NCI-H1105 treated with DMSO at 0.1 percent for 48 hours (cell line): ENCODE measurements at places on chromosomes 7 and 10.

DNA sequence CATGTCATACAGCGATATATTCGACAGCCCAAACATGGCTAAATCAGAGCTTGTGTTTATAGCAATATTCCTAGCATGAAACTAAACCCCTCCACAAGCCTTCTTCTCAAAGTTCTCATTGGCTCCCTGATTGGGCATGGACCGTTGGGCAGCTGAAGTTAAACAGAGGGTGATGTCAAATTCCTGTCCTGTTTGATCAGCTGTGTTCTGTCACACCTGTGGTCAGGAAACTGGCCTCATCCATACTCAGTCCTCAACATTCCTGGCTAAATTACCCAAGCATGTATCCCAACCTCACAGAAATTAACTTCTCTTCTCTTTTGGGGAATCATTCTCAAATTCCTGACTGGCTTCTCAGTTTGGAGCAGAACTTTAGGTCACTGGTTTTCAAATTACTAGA, 107.9 kb downstream of the ODAD2 start:
- DNase-seq, result no peak

DNA sequence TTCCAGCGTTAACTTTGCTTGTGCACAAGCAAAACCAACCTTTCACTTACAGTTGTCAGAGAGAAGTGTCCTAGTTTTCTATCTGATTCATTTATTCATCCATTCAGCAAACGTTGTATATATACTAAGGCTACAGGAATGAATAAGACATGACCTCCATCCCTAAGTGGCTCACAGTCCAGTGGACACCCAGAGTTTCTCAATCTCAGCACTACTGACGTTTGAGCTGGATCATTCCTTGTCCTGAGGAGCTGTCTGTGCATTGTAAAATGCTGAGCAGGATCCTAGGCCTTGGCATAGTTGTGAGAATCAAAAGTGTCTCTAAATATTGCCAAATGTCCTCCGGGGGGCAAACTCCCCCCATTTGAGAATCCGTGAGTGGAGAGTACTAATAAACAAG, 166.7 kb upstream of the PRKCQ start:
- DNase-seq, result no peak

GRCh38 chr10:35594115-35595079, 10.7 kb upstream of the GJD4 start:
- DNase-seq, result no peak

DNA sequence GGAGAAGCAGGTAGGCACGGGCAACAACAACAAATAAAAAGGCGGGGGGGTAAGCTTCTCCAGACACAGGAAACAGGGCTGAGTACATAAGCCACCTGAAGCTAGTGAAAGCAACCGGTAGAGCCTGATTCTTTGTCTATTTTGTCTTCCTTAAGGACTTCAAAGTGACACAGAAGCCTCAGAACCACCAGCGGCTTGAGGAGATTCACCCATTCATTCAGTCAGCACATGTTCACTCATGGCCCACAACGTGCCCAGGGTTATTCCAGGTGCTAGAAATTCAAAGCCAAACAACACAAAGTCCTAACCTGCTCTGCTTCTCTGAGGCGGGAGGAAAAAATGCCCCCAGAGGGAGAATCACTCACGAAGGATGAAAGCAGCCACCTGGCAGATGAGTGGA, 69.3 kb upstream of the C7orf33 start:
- no peak for DNase-seq

- DNase-seq, result peak; percentile 59
These were observed 473.1 kb upstream of the PODXL start for GRCh38 chr7:132029369-132030085.

- DNase-seq, result no peak
These were observed 54.6 kb upstream of the NANOS1 start for GRCh38 chr10:118974951-118975350.

DNA sequence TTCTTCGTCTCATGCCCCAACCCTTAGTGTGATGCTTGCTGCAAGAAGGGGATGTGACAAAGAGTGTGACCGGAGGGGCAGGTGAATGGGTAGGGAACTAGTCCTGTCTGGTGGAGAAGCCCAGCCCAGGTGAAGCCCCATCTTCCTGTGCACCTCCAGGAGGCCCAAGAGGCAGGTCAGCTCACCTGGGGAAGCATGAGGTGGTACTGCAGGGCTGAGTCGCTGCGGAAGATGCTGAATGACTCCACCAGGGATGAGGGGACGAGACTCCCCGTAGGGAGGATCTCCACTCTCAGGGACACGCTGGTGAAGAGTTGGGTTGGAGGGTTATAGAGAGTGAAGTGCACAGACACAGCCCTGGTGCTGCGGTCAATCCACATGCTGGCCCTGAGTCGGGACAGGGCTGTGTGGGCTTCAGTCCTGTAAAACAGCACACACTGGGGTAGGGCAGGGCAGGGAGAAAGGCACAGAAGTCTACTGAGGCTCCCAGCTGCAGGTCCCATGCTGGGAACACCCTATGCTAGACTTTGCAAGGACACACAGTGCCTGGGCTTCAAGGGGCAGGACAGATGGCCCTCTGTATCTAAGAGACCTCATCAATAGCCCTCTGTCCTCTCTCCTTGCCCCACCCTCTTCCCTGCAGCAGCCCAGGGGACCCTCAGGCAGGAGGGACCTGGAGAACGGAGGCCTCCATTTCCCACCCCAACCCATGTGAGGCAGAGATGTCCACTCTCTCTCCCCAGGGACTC, 136.5 kb downstream of the PKD1L1 start:
- DNase-seq, result no peak

- no peak for DNase-seq
These were observed 17.5 kb downstream of the BMPER start for GRCh38 chr7:33922820-33923219.

GRCh38 chr10:108465871-108466641, 1301.5 kb upstream of the SORCS1 start:
- DNase-seq, result no peak

- peak; percentile 84 for DNase-seq
These were observed 99.8 kb upstream of the AGBL3 start for GRCh38 chr7:134886353-134887057.

DNA sequence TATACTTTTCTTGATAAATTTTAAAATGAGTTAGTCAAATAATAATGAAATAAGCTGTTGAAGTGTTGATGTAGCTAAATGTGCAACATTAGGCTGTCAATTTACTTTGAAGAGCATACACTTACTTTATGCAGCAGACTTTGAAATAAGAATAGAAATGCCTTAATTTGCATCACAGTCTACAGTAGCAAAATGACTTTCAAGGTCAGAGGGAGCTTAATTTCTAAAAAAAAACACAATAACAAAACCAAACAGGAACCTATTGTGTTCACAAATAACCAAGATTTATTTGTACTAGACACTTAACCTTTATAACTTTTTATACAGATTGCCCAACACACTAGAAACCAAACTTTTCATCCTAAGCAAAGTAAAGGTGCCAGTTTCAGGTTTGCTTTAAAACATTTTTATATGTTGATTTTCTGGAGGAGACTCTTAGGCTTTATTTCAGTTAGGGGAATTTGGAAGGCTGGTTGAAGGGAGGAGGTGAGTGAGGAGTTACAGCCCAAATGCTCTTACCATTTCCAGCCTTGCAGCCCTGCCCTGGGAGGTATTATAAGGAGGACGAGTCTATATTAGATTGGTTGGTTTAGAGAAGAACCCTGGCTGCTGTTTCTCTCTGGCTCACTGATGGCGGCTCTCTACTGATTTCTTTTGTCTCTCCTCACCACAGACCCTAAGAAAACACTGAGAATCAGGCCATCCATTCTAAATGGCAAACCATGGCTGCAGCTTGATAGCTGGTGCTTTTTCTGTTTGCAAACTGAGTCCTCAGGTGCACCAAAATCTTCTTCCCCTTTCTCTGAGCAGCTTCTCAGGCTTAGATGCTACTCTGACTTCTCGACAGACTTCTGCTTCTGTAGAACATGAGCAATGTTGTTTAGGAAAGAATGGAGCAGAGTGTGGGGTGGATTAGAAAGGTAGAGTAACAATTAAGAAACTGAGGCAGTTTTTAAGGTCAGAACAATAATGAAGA, 55.2 kb upstream of the RPA3 start:
- DNase-seq, result peak; percentile 51

DNA sequence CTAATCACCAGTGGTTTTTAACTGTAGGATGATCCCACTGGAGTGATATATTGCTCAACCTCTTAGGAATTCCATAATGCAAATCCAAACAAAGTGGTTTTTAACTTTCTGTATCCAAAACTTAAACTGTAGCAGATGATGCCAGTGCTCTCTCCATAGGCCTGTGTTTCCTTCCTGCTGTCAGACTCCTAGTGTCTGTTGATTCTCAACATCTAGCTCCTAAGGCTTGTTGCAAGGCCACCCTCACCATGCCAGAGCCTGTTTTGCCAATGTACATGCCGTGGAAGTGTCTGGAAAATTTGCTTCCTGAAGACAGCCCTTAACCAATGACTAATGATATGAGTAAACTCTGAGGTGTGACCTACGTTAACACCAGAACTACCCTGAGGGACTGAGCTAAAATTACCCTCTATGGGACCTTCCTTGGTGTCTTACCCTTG, 39.3 kb downstream of the C1GALT1 start:
- DNase-seq, result no peak

DNA sequence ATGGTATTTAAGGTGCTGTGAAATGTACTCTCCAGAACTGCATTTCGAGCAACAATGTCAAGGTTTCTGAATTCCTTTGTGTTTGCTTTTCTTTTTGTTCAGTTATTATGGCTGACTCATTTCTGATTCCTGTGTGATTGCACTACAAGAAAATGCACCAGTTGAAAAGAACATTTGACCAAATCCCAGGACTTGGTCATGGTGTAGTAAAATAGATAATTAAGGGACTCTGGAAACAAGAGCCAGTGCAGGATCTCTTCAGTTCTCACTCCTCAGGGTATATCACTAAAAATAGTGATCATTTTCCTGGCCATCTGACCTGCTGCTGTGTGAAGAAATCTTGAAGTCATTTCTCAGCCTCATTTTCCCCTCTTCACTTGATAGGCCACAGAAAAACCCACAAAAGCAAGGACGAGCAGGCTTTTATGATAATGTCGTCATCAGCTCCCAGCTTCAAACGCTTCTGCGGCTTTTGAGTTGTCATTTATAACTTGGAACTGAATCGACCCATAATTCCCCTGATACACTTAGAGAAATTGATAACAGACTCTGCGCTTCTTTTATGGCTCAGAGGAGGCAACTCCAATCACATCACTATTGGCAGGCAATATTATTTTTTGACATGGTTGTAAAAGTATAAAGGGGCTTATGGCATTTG, 274.7 kb downstream of the HDAC9 start:
- DNase-seq, result no peak

DNA sequence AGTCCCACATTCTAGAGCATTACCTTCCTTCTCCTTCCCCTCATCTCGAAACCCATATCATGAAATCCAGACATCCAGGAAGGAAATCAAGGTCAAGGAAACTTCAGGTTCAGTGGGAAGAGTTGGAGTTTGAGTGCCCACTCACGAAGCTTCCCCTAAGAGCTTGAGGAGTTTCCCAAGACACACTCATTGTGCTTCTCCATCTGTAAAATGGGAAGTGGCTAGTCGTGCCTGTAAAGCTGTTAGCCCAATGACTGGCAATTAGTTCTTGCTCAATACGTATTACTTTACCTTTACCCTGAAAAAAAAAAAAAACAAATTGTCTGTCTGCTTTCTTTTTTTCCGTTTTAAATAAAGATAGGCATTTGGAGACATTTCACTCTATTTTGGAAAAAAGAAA, 42.3 kb downstream of the GPAM start:
- no peak for DNase-seq

- DNase-seq, result no peak
These were observed at the start of gene AEBP1 for GRCh38 chr7:44103923-44104859. Gene AEBP1, plus strand, starts transcription at chr7:44104345. Its CDS starts 321 bp downstream, at chr7:44104666.

DNA sequence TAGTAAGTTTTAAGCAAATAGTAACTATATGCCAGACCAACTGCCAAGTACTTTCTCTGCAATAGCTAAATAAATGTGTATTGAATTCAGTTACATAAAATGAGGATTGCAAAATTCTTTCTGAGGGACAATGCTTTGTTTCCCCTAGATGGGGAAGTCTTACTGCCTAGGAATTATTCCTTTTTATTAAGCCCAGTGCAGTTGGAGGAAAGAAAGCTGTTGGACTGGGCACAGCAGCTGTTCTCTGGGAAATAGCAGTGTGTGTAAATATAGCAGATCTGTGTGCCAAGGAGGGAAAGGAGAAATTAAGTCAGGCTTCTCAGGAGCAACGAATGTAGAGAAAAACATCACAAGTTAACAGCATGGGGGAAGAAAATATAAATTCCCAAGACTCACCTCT, 77.1 kb downstream of the SEC23IP start:
- no peak for DNase-seq

DNA sequence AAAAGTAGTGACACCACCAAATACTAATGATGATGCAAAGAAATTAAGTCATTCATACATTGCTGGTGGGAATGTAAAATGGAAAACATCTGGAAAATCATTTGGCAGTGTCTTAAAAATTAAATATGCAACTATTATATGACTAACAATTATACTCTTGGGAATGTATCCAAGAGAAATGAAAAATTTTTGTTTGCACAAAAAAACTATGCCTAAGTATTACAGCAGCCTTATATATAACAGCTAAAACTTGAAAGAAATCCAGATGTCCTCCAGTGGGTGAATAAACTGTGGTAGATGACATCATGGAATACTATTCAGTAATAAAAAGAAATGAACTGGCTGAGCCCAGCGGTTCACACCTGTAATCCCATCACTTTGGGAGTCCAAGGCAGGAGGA, 132.0 kb downstream of the NEBL start:
- no peak for DNase-seq

- DNase-seq, result no peak
These were observed 1086.9 kb downstream of the XPNPEP1 start for GRCh38 chr10:108836362-108836761.

DNA sequence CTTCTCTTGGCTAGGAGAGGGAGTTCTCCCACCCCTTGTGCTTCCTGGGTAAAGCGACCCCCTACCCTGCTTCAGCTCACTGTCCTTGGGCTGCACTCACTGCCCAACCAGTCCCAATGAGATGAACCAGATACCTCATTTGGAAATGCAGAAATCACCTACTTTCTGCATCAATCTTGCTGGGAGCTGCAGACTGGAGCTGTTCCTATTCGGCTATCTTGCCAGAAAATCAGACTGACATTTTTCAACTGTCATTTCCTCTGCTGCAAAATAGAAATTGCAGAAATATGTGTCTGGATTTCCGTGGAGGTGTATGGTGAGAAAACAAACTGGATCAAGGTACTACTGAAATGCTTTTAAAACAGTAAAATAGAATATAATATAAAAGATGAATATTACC, 43.0 kb upstream of the CYP2C18 start:
- DNase-seq, result no peak

DNA sequence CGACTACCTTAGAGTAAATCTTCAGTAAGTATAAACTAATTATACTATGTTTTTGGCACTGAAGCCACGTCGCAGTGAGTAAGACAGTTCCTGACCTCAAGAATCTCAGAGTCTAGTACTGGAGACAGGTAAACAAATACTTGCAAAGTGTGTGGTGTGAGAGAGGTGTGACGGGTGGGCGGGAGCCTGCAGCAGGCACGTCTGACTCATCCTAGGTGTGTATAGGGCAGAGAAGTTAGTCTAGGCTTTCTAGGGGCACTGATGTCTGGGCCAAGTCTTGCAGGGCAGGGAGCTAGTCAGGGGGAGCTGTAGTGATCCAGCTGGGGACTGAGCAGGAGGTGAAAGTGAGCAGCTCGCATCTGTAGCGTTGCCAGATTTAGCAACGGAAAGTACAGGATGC, 35.9 kb upstream of the SFTPD start:
- DNase-seq, result no peak
